Cardiac ventricle fibroblast (primary cell): ENCODE measurements at places on chromosomes 5 and 9. TPM values are rescaled to one million over a fixed set of nuclear protein-coding genes. Genes with fewer than 3 reads are reported as not detected.

NOXA1 gene
- 0.12 TPM in 1 of 2 replicates, not detected in the other for total RNA-seq

RGS7BP gene
- 0.98 and 1.1 TPM in 2 replicates for total RNA-seq

GABRA6 gene
- total RNA-seq: not detected in 2 replicates

DRD1 gene
- total RNA-seq: not detected in 2 replicates

THBS4 gene
- total RNA-seq: 0.87 TPM in 1 of 2 replicates, not detected in the other

NTRK2 gene
- total RNA-seq: 1.1 and 1.2 TPM in 2 replicates

CAMSAP1 gene
- total RNA-seq: 13.4 and 15.5 TPM in 2 replicates

CKMT2 gene
- total RNA-seq: not detected in 2 replicates

LTC4S gene
- total RNA-seq: 20.0 and 24.7 TPM in 2 replicates

BRD3OS gene
- total RNA-seq: 23.1 and 24.7 TPM in 2 replicates

COMMD10 gene
- total RNA-seq: 19.9 and 22.6 TPM in 2 replicates

LCN2 gene
- not detected in 2 replicates for total RNA-seq
